Central memory CD4-positive, alpha-beta T cell (primary cell): ENCODE measurements at places on chromosomes 5 and 9.

- DNase-seq: no peak
Measured at GRCh38 chr5:140000332-140000731, 42.8 kb downstream of the NRG2 start.

DNA sequence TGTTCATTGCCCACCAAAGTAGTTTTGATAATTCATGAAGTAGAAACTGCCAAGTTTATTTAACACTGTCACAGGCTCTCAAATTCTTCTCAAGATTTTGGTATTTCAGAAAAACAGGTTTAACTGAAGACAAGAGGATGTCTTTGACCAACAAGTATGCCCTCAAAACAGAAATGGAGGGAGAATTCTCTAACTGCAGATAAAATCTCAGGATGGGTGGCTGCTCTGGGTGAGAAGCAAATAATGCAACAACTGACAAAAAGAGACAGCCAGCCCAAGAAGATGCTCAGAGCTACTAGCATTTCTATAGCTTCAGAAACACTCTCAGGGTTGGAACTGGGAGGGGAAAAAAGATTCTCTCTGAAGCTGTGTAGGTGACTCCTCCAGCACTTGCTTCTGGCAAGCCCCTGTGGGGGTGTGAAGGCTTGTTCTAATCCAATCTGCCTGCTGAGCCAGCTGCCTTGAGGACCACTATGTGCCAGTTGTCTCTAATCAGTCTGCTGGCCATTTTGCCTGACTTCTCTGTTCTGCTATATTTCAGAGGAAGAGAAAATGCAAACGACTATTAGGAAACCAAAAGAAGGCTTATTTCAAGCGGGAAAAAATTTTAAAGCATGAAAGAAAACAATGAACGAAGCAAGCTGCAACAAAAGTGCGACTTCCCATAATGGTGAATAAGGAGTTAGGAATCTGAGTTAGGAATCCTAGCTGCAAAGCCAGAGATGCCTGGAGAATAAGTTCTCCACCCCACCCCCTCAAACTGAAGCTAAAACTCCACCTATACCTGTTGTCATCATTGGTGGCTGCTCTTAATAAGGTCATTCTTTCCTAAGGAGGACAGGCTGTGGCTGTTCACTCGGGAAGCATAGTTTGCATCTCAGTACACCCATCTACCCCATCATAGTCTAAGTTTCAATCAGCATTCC is 147.5 kb downstream of the GNAQ start:
- no peak for DNase-seq

DNA sequence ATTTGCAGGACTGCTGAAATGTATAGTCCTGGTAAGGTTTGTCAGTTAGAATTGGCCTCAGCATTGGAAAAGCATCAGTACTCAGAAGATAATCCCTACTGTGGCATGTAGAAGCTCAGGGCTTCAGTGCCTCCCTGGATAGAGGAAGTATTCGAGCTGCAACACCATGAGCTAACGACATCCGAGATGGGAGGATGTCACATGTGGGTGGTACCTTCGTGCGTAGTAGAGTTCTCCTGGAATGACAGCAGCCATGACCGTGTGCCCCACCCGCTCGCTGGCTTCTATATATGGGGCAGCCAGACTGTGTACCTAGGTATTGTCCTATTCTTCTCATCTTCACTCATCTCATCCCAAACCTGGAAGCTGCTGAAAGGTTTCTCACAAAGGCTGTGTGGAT is 345.8 kb upstream of the KLF9 start:
- no peak for DNase-seq

- no peak for DNase-seq
Measured at GRCh38 chr5:170307575-170308465, 10.2 kb upstream of the LCP2 start.

DNA sequence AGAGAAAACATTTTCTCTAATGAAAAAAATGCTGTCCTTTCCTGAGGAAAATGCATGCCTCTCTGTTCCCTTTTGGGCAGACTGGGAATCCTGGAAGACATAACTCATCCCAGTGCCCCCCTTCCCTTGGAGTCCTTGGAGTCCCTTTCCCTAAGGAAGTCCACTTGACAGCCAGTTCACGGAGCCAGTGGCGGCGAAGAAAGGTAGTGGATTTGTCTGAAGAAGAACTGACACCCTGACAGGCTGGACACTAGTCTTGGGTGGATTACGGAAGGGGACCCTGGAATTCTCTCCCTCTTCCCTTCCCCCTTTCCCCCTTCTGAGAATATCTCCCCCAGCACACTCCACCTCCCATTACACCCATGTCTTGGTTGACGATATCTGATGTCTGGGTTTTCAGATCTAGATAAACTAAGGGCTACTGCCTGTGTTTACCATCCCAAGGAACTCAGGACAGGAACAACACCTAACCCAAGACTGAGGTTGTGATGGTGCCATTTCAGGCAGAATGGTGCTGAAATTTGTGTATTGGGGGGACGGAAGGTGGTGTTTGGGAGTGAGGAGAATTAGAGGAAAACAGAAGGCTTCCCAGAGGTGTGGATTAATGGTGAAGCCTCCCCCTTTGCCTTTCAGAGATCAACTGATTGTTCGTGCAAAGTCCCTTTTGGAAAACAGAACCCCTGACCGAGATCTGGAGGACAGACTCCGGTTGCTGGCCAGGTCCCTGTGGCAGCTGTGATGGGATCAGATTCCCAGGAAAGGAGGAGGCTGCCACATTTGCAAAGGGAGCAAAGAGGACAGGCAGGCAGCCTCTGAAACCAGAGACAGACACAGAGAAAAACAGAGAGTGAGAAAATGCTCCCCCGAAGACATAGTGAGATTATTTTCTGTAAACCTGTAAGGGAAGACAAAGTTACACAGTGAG is 704 bp downstream of the SPARC start:
- DNase-seq: no peak

- no peak for DNase-seq
Measured at GRCh38 chr5:145294331-145294730, 540.8 kb downstream of the PRELID2 start.

DNA sequence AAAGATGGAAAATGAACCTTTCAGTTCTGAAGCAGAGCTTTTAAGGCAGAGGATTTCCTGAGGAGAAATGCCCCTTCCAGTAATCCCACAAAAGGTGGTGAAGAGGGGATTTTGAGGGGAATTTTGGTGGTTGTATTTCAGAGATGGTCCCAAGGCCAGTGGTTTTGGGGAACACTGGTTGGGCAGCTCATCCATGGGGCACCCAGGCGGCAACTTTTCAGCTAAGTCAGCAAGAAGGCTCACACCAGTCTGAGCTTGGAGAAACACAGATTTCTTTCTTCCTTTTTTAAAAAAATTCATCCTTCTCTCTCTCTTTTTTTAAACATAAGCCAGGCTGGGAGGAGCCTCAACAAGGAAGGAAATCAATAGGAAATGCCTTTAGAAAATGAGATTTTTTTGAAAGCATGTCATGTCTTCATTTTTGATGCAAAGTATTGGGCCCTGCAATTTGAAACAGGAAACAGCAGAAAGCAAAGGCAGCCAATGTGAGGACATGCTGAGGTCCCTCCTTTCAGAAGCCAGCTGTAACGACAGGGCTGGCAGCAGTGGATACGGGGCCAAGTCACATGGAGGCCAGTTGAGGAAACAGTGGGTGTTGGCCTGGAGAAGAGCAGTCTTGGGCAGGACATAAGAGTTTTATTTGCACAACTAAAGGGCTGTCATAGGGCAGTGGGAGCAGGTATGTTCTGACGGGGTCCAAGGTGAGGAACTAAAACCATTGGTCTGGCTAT is 155.3 kb upstream of the KLF4 start:
- no peak for DNase-seq

DNA sequence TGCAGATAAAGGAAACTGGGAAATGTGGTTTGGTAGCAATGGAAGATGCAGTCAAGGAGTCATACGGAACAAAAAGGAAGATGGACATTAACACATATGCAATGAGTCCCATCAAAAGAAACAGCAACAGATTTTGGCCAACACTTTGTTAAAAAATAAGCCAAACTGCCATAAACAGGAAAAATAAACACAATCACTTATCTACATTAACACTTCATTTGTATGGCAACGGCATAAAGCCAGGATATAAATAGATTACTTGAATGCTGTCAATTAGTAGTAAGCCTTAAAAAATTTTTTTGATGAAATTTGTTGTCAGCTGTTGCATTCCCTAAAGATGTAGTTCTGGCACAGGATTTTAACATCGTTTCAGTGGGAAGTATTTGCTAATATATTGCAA is 190.8 kb downstream of the CDH12 start:
- DNase-seq: no peak

- DNase-seq: no peak
Measured at GRCh38 chr5:168798065-168799023, 219.2 kb upstream of the PANK3 start.

GRCh38 chr9:18185196-18185595 is 288.8 kb upstream of the ADAMTSL1 start:
- no peak for DNase-seq

GRCh38 chr9:93523518-93524144 is 52.8 kb upstream of the PHF2 start:
- DNase-seq: no peak
